ENCODE measurements at places on chromosomes 1 and 21.

GRCh38 chr21:45499970-45500577 is 42.2 kb downstream of the SLC19A1 start:
- DNase-seq: no peak

DNA sequence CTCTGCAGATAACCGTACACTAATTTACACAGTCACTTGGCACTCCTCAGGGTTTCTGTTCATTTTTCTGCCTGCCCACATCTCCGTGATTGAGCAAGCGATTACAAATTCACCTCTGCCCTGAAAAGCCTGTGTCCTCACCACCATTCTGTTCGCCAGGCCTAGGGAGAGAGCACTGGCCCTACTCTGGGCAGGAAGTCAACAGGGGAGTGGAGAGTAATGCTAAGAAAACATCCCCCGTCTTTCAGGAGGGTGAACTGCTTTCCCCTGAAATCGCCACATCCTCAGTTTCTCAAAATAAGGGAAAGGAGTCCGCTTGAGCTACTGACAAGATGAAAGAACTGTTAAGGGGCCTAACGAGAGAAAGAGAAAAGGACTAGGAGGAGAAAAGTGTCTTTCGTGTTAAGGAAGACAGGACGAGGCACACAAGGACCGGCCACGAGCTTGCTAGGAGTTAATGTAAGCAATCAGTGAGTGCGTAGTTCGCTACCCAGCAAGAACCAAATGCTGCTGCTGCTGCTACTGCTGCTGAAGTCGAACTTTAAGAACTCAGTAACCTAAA is 632 bp downstream of the PEX19 start:
- DNase-seq: peak; percentile 64

DNA sequence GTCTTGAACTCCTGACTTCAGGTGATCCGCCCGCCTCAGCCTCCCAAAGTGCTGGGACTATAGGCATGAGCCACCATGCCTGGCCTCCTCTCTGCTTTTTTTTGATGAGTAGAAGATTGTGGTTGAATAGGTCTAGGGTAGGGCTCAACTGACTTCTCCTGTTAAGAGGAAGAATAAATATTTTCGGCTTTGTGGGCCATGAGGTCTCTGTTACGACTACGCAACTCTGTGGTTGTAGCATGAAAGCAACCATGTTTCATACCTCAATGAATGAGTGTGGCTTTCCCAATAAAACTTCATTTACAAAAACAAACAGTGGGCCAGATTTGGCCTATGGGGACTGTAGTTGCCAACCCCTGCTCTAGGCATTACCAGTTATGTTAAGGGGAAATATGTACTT is 67.8 kb downstream of the NID1 start:
- no peak for DNase-seq

- DNase-seq: no peak
Measured at GRCh38 chr21:16073586-16073985, 343.8 kb downstream of the USP25 start.

DNA sequence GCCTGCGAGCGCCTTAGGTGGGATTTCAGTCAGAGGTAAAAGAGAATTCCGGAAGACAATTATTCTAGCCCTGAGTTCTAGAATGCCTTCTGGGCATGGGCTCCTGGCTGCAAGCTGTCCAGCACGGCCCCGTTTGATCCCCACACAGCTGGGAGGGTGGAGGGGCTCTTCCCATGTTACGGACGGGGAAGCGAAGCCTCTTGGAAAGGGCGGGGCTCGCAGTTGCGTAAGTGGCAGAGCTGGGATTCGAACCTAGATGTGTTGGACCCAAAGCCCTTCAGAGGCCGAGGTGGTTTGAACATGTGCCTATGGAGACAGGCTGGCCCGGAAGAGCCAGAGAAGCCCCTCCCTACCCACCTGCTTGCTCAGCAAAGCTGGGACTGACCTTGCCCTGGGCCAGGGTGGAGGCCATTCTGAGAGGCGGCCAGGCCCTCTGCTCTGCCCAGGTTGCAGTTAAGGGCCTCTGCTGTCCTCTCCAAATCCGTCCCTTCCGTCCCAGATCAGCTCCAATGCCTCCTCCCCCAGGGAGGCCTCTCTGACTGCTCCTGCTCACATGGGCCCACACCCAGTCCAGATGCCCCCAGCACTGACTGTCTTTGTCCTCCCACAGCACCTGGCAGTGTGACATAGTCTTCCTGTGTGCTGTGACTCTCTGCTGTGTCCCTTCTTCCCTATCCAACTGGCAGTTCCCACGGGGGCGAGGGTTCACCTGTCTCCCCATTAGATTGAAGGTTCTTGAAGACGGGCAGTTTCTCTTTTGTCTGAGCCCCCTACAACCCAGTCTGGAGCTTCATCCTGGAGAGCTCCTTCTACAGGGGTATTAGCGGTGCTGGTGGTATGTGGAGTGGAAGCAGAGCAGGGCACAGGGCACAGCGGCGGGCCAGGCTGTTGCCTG is 1.2 kb upstream of the HSPB7 start:
- DNase-seq: no peak

GRCh38 chr21:41823166-41823565 is 56.0 kb downstream of the PRDM15 start:
- peak; percentile 33 for DNase-seq

DNA sequence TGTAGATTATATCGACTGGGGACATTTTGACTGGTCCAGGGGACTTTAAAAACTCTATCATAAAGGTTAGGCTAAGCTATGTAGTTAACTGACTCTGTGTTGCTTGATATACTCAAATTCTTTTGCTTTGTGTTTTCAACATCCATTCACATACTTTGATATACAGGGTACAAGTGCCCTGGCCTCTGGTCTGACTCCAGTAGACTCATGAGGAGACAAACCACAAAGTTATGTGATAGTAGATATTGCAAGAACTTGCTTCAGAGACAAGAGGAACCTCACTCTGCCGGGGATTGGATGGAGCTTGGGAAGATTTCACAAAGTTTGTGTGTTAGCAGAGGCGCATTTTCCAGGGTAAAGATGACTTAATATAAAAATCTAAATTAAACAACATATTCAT is 1.3 kb downstream of the GORAB start:
- no peak for DNase-seq

DNA sequence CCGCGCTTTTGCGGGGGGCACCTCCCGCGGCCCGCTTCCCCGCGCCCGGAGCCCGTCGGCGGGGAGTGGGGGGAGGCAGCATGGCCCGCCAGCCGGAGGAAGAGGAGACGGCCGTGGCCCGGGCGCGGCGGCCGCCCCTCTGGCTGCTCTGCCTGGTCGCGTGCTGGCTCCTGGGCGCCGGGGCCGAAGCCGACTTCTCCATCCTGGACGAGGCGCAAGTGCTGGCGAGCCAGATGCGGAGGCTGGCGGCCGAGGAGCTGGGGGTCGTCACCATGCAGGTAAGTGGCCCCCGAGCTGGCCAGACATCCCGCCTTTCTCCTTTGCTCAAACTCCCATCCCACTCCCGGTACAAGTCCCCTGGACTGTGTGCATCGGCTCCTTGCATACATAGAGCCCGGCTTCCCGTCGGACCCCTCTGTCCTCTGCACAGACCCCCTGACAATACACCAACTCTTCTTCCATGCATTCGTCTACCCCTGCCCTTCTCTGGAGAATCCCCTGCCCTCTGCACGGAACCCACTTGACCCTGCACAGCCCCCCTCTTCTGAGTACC is 812 bp downstream of the CACHD1 start:
- DNase-seq: peak; percentile 65

DNA sequence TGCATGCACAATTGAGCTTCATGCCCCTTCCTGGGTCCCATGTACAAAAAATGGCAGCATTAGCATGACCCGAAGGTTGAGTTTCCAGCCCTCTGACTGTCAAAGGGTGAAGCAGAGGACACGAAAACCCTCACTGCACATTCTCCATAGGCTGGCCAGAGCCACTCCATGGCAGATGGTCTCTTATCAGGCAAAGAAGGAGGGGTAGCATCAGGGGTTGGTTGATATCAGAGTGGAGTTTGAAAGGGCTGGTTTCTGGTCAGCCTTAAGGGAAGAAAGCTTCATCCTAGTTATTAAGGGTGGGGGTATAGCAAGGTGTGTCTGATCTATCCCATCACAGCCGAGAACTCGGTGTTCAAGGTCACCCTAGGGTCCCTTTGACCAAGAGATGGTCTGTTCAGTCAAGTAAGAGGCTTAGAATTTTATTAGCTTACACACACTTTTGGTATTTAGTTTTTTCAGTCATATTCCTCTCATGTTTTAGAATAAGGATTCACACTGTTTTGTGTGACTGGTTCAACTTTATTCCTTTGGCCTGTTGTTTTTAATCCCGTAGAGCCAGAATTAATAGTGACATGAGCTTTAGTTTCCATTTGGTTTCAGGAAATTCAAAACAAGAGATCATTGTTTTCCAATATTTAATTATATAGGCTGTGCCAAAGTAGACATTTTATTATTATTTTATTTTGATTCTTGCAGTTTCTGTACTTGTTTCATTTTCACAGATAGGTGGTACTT is 199.9 kb upstream of the FMN2 start:
- DNase-seq: no peak

GRCh38 chr1:202623075-202623474 is 87.2 kb downstream of the SYT2 start:
- no peak for DNase-seq

DNA sequence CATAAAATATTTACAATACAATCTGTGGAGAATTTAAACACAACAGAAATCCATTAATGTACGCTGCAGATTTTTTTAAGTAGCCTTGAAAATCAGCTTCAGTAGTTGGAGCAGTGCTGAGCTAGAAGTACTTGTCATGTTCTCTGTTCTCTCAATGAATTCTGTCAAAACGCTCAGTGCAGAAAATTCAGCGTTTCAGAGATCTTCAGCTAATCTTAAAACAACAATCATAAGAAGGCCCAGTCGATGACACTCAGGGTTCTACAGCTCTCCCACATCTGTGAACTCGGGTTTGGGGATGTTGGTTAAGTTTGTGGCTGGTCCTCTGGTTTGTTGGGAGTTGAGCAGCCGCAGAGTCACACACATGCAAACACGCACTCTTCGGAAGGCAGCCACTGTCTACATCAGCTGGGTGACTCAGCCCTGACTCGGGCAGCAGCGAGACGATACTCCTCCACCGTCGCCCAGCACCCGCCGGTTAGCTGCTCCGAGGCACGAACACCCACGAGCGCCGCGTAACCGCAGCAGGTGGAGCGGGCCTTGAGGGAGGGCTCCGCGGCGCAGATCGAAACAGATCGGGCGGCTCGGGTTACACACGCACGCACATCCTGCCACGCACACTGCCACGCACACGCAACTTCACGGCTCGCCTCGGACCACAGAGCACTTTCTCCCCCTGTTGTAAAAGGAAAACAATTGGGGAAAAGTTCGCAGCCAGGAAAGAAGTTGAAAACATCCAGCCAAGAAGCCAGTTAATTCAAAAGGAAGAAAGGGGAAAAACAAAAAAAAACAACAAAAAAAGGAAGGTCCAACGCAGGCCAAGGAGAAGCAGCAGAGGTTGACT is 161.2 kb downstream of the RUNX1 start:
- peak; percentile 69 for DNase-seq

DNA sequence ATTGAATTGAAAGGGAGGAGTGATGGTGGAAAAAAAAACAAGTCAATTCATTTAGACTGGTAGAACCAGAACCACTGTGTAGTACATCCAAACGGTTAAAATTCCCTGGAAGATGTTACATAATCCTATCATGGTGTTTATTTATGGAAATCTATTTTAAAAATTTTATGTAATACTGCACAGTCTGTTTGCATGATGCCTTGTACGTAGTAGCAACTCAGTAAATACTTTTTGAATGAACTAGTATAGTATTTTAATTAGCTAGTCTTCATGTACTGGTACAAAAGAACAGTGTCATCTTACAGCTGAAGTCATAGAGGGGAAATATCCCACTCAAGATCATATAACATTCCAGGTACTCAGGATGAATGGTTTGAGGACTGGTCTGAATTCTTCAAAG is 27.0 kb upstream of the IER5 start:
- no peak for DNase-seq

DNA sequence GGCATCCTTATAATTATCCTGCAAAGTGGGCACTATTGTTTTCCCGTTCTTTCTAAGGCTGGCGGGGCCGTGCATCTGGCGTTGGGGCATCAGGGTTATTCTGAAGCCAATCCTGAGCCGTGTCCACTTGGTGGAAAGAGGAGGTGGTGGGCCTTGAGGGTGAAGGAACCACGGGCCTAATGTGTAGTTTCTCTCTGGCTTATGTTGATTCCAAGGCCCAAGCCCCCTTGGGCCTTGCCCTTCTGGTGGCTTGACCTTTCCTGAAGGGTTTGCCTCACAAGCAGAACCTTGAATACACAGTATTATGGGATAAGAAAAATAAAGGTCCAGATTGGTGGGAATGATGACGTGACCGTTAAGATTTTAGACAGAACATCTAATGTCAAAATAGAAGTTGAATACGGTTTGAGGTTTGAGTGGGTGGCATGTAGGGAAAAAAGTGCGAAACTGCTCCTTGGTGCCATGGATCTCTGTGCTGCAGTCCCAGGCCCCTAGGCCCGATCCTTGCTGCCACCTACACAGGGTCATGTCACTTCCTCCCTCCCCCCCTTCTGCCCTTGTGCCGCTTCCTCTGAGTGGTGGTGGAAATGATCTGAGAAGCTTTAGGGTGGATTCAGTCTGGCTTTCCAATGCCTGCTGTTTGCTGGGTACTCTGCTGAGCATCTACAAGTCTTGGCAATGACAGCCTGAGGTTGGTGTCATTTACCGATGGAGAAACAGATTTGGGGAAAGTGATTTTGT is 90.5 kb downstream of the PRDM2 start:
- DNase-seq: no peak

GRCh38 chr1:19861034-19861433 is 21.2 kb upstream of the OTUD3 start:
- DNase-seq: no peak

DNA sequence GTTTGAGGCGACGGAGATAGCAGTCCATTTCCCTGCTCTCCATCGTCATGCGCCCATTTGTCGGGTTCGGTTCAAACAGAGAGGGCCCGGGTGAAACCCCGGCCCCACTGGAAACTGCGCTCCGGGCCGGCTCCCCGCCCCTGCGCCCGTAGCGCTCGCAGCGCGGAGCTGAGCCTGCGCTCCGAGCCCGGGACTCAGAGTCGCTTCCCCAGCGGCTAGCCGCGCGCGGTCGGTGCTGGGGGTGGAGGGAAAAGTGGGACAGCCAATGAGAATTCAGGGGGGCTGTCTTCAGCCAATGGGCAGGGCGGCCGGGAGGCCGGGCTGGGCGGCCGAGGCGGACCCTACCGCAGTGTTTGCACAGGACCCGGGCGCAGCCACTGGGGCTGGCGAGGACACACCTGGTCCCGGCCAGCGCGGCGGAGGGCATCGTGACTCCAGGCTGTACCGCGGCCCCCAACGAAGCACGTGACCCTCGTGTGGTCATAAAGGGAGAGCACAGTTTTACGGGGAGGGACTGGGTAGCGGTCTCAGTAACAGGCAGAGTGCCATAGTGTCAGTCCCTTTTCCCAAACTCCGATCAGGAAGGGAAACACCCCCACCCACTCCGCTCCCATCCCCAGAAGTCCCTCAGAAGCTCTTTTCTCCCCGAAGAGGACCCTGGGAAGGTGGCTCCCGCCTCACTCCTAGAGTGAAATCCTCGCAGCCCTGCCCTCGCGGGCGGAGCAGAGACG is at the start of gene INKA2:
INKA2 (minus strand) TSS at position 202 of the 731 bp plus-strand sequence; CDS start at position 49, 153 bp downstream.
- DNase-seq: peak; percentile 95

DNA sequence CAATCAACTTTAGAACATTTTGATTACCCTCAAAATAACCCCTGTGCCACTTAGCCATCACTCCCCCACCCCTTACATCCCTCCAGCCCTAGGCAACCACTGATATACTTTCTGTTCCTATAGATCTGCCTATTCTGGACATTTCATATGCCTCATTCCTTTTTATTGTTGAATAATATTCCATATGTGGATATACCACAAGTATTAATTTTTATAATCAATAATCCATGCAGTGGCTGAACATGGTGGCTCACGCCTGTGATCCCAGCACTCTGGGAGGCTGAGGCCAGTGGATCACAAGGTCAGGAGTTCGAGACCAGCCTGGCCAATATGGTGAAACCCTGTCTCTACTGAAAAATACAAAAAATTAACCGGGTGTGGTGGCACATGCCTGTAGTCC is 20.1 kb upstream of the MED18 start:
- no peak for DNase-seq

Data from NCI-H1417 (cell line).